ENCODE measurements at places on chromosomes 12 and 14.

GRCh38 chr14:83940253-83940652 is 1589.7 kb upstream of the FLRT2 start:
- no peak for DNase-seq

DNA sequence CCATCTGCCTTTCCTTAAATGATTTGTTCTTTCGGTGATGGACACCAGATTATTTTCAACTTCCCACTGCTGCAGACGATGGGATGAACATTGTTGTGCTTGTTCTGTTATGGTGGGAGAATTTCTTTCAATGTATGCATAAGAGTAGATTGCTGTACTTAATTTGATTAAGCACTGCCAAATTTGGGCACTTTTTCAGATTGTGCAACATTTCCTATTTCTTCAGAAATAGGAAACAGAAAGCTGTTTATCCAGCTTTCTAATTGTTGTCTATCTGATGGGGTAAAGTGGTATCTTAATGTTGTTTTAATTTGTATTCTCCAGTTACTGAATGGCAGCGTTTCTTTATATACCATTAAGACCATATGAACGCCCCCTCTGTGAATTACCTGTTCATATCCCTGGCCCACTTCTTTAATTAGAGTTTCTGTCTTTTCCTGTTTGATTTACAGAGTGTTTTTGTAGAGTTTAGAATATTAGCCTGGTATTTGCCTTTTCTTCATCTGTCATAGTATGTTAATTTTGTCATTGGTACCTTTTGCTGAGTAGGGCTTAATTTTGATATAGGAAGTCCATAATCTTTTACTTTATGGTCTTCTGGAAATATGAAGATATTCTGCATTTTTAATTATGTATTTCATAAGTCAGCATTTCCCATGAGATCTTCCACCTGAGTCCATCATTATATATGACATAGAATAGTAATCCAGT is 59.6 kb downstream of the DIP2B start:
- no peak for DNase-seq

DNA sequence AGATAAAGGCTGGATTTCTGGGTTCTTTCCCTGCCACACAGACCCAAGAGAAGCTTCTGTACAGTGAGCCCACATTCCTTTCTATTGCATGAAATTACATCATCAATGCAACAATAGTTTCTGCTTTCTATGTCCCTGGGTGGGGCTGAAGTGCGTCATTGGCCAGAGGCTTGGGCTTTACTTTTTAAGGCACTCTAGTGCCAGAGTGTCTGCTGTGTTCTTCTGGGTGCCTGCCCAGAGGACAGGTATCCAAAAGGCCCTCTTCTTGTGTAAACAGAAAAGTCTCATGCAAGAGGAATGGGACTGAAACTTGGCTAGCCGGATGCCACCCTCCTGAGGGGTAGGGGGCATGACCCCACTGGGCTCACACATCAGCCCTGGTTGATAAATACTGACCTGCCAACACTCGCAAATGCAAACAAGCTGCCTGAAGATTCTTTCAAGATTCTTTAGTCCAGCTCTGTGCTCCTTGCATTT is 5.9 kb downstream of the KRT86 start:
- no peak for DNase-seq

DNA sequence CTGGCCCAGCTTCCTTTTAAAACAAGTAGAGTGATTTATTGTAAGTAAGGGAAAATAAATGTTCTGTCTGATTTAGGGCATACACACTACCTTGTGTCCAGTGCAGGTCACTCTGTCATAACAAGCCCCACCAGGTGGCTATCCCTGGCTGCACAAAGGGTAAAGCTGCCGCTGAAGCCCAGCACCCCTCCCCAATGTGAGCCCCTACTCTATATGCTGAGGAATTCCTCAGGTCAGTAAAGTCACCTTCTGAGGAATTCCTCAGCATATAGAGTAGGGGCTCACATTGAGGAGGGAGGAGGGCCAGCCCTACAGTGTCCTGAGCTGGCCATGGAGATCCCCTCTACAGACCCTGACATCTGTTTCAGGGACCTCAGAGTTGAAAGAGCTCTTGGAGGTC is 67.2 kb downstream of the TBC1D30 start:
- no peak for DNase-seq

GRCh38 chr12:131323879-131324278 is 370.2 kb downstream of the ADGRD1 start:
- no peak for DNase-seq

GRCh38 chr14:100086361-100086760 is 21.1 kb downstream of the EVL start:
- DNase-seq = no peak

- no peak for DNase-seq
Observed at GRCh38 chr14:79473651-79474050, 737.7 kb downstream of the DIO2 start.

DNA sequence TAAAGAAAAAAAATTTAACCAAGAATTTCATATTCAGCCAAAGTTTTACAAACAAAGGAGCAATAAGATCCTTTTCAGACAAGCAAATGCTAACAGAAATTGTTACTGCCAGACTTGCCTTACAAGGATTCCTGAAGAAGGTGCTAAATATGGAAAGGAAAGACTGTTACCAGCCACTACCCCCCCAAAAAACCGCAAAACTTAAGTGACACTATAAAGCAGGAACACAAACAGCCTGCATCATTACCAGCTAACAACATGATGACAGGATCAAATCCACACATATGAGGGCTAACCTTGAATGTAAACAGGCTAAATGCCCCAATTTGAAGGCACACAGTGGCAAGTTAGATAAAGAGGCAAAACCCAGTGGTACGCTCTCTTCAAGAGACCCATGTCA is 55.7 kb downstream of the APOBEC1 start:
- DNase-seq = no peak

DNA sequence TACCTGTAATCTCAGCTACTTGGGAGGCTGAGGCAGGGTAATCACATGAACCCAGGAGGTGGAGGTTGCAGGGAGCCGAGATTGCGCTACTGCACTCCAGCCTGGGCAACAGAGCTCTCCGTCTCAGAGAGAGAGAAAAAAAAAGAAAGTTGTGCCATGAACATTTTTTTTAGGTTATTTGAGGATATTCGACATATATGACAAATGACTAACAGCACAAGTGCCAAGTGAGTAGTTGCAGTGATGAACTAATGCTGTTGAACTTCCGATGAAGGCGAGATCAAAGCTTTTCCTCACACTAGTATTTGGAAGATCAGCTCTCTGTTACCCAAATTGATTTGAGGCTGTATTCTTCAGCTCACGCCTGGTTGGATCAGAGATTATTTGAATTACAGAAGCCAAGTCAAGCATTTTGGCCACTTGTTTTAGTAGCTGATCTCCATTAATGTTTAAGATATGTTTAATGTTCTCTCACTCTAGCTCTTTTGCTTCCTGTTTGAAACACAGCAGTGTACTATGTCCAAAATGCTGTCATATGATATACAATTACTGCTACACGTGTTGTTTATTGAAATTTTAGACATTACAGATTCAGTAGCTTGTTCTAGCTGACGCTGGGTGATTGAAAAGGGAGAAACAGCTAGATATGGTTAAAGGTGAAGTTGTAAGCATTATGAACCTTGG is 43.4 kb downstream of the WDR20 start:
- DNase-seq = no peak

DNA sequence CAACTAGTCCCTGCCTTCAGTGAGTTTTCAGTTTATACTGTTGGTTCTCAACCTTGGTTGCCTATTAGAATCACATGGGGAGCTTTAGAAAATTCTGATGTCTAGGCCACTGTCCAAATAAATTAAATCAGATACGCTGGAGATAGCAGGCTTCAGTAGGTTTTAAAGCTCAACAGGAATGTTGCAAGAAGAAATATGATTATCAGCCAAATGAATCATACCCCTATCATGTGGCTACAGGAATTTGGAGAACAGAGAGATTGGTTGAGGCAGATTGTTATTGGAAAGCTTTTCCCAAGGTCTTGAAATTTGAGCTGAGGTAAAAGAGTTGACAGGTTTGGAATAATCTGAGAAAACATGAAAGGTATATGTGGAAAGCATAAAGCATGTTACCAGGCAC is 125.3 kb downstream of the WIF1 start:
- DNase-seq = no peak

DNA sequence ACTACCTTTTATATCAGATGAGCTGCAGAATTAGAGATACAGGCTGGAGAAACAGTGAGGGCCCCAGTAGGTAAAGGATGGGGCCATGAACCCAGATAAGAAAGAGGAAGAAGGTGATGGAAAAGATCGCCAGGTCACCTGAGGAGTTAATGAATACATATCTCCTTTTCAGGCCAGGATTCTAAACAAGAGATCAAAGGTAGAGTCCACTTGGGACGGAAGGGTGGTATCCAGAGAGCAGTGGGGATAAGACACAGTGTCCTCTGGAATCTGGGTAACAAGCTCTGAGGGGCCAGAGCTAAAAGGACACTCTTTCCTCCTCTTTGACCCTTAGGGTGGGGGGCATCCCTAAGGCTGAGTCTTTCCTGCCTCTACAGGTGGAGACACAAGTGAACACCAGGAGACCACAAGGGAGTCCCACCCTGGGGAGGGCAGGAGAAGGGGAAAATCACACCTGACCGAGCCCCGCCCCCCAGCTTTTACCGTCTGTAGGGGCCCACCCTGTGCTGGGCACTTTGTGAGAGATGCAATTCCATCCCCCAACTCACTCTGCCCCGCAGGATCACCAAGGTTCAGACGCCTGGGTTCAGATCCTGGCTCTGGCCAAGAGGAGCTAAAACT is 27.3 kb downstream of the SERPINA1 start:
- DNase-seq = no peak

DNA sequence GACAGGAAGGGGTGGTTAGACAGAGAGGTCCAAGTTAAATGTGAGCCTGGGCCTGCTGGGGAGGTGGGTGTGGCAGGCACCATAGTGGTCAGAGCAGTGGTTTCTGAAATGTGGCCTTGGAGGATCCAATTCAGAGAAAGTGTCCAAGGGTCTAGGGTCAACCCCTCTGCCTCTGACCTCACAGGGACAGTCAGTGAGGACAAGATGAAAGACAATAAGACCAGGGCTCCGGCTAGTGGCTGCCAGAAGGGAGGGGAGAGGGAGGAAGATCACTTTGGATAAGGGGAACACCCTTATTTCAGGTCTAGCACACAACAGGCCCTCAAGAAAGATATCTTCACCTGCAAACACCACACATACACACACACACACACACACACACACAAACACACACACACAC is 335.1 kb downstream of the MED13L start:
- DNase-seq = no peak

DNA sequence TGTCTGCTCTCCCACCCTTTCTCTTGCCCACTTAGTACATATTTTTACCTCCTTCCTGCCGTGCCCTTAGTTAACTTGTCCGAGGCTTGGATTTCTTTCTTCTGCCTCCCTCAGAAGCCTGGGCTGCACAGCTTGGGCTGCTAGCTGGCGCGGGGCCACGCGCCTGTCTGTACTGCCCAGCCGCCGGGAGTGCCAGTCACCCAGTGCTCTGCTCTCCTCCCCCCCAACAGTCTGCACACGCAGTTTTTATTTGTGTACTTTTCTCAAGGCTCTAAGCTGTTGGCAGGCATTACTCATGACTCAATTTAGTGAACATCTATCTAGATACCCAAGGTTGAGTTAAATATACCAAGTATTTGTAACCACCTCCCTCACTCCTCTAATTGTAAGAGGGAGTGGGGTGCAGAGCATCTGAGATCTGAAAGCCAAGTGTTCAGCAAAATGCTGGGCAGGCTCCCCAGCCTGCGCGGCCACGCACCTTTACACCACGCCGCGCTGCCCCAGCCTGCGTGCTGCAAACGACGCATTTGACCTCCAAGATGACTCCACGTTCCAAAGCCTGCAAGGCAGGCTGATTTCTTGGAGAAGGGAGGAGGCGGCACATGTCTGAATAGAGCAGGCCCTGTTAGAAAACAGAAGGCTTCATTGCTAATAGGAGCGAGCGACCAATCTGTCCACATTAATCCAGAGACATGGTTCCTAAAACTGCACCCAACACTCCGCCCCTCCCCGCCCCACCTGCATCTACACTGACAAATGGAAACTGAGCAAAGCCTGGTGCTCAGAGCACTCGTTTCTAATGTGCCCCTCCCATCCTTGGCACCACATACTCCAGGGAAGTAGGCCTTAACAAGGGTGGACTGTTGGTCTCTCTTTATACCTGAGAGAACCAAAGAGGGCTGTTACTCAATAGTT is 18.2 kb upstream of the CACNA2D4 start:
- DNase-seq = no peak

GRCh38 chr12:19002216-19002615 is 127.3 kb upstream of the PLEKHA5 start:
- no peak for DNase-seq

DNA sequence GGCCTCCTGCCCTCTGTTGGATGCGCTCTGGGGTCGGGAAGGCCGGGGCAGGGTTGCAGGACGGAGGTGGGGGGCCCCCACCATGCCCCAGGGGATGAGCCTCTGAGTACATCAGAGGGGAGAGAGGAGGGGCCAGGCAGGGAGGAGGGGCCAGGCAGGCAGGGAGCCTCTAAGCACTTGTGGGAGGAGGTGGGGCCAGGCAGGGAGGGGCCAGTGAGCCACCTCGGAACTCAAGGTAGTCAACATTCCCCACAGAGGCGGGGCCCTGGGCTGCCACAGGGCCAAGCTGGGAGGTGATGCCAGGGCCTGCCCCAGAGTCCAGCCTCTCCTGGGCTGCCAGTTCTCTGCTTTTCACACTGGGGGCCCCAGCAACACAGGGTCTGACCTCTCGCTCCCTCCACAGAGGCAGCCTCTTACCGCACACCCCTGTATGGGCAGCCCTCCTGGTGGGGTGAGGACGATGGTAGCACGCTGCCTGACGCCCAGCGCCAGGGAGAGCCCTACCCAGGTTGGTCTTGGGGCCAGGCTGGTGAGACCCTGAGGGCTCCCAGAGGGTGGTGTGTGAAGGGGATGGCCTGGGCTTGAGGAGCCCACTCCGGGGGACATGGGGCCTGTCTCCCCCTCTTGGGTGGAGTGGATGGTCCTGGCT is 17.4 kb downstream of the CEP170B start:
- DNase-seq = no peak

- no peak for DNase-seq
Observed at GRCh38 chr12:5036031-5036430, 7.6 kb upstream of the KCNA5 start.

GRCh38 chr14:38731962-38732361 is 371.1 kb downstream of the SEC23A start:
- no peak for DNase-seq

All from SK-N-MC (cell line).